ENCODE measurements at places on chromosomes 3 and 15.

DNA sequence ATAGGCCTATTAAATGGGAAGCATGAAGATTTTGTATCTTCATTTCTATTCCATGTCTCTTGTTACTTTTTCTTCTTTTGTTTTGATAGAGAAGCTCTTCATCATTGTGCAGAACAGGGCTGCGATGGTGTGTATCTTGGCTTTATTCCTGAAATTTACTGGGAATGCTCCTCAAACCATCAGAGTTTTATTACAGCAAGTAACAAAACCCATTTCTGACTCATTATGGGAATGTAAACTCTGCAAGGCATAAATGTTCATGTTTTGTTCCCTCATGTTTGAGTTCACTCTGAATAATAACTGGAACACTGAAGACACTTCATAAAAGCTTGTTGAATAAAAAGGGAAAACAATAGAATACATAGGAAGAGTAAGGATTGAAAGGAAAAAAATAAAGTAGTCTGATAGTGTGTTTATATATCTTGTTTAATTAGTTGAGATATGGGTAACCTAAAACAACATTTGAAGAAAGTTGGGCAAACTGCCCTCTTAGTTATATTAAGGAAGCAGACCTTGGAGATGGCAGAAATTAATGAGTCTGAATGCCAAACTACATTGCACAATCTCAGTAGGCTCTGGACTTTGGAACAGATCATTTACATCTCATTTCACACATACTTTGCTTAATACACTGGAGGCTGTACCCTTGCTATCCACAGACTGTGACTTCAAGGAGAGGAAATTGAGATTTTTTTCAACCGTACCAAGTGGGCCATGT is 521.5 kb downstream of the GRM7 start:
- DNase-seq, result peak; percentile 15

- no peak for DNase-seq
Measured at GRCh38 chr3:146283781-146284445, 33.0 kb upstream of the PLSCR4 start.

DNA sequence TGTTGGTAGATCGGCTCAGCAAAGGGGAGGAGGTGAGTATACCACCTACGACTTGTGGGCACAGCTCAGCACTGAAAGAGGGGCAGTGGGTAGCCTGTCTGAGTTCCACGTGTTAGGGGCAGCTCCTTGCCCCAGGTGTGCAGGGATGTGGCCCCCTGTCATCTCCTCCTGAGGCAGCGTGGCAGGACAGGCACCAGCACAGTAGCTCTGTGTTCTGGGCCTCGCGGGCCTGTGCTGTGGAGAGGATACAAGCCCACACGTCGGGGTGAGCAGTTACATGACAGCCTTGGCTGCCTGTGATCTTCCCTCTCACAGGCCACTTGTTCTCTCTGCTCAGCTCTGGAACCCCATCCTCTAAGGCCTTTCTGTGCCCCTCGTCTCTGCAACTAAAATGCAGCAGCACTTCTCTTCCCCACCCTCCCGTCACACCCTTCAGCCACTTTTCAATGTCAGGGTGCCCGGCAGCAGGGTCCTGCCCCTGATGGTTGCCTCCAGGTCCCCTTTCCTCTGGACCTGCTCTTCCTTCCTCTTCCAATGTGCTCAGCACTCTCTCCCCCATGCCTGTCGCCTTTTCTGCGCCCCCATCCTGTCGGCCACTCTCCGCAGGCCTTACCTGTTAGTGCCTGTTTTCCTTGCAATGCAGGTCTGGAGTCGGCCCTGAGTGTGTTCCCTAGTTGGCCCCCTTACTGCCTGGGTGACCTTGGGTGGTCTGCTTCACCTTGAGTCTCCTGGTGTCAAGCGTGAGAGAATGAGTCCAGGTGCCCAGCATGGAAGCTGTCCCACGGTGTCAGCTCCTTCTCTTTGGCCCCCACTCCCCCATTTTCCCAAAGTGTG is 18.2 kb upstream of the CPNE9 start:
- no peak for DNase-seq

DNA sequence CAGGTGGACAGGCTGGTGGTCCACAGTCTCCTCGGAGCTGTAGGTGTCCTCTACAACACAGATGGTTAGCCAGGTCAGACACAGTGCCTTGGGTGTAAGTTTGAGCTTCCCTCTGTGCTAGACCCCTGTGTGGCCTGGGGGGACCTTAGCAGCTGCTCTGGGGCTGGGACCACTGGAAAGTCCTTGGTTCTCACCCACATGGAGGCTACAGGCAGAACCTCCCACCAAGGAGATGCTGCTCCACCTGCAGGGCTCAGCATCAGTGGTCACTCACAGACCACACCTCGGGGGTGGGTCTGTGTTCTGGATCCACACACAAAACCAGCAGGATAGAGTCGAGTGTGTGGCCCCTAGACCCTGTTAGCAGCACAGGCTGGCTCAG is 8.4 kb downstream of the RASL12 start:
- DNase-seq, result no peak
